ENCODE measurements at places on chromosomes 13 and 19.

GRCh38 chr13:112928020-112928971, 40.7 kb upstream of the MCF2L start:
- no peak for DNase-seq

DNA sequence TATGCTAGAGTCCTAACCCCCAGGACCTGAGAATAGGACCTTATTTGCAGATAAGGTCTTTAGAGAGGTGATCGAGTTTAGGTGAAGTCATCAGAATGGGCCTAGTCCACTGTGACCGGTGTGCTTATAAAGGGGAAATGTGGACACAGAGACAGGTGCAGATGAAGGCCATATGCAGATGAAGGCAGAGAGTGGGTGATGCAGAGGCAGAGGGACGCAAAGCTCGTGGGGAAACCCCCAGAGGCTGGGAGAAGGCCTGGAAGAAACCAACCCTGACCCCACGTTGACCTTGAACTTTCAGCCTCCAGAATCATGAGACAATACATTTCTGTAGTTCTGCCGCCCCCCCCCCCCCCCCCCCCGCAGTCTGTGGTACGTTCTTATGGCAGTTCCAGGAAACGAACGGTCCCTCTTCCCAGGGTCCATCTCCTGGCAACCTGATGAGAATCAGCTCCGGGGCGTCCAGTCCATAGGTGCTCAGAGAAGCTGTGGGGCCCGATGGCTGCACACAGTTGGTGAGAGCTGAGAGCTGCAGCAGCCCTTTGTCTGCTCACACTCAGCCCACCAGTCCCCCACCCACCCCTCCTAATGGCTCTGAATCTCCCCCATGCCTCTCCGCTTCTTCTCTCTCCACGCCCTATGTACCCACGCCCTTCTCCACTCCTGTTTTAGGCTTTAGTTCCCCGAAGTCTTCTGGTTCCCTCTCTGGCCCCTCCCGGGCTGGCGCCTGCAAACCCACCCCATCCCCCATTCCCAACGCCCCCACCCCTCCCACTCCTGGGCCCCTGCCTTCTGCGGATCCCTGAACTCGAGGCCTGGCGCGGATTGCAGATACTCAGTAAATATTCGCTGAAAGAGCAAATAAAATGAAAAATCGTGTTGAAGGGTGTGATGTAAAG, 218.3 kb upstream of the MAB21L1 start:
- DNase-seq: no peak

- no peak for DNase-seq
Measured at GRCh38 chr13:39401756-39402155, 201.2 kb downstream of the LHFPL6 start.

GRCh38 chr19:18029617-18030338, 21.8 kb downstream of the ARRDC2 start:
- DNase-seq: no peak

- DNase-seq: no peak
Measured at GRCh38 chr13:47671776-47672175, 329.3 kb downstream of the SUCLA2 start.

- no peak for DNase-seq
Measured at GRCh38 chr13:28047757-28048388, 52.5 kb downstream of the FLT3 start.

- no peak for DNase-seq
Measured at GRCh38 chr13:43776501-43777079, 10.2 kb downstream of the ENOX1 start.

GRCh38 chr13:107438251-107438650, 777.1 kb downstream of the LIG4 start:
- DNase-seq: no peak

- DNase-seq: peak; percentile 79
Measured at GRCh38 chr19:48750771-48751504, 1.5 kb downstream of the FUT1 start.

DNA sequence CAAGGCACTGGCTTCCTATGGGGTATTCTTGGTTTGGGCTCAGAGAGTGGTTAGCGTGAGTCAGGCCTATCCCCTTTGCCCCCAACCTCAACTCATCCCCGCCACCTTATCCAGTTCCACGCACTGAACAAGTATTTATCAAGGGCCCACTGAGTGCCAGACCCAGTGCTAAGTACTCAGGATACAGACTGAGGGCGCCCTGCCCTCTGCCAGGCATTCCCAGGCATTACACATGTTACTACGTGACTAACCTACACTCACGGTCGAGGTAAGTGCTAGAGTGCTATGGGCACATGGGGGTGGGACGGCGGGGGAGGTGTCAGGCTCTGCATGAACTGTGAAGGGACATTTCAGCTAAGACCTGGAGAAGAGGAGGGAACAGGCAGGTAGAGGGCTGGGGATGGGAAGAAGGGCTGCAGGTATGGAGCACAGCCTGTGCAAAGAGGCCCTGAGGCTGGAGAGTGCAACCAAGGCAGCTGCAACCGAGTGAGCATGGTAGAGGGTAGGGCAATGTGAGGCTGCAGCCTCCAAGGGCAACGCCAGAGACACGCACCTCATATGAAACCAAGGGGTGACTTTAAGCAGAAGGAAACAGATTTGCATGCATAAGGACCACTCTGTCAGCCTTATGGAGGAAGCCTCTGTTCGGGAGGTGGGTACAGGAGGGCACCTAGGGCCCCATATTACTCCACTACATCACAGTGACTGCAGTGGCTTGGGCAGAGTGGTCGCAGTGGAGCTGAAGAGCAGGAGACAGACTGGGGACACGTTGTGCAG, 22.5 kb downstream of the DHRS12 start:
- peak; percentile 59 for DNase-seq

- no peak for DNase-seq
Measured at GRCh38 chr19:28397306-28397705, 815.6 kb downstream of the UQCRFS1 start.

GRCh38 chr13:58329746-58330145, 698.2 kb downstream of the PCDH17 start:
- DNase-seq: no peak

DNA sequence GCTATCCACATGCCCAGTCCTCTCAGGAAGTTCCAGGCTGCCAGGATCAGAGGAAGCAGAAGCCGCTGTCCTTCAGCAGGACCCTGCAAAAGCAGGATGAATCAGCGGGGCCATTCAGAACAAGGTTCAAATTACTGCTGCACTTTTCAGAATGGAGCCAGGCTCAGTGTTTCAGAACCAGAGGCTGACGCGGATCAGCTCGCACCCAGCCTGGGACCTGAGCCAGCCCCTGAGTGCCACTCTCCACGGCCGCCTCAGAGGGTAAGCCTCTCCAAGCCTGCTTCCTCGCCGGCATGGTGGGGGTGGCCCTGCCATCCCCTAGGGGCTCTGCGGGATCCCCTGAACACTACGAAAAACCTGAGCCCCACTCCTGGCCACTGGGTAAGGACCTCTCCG, 24.7 kb downstream of the RASA3 start:
- DNase-seq: peak; percentile 22

DNA sequence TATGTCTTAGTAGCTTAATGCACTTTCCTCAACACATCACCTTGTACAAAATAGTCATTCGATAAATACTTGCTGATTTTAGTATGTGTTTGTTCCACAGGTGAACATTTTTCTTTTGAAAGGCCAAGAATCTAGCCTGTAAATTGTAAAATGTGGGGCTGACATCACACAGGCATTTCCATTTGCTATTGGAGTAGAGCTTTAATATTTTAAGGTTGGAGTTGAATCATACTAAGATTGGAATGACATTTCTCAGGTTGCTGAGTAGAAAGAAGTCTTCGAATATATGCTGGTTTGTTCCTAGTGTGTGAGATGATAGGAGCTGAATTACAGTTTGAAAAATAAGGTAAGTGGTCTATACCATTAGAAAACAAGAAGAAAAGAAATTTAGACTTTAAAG, 112.3 kb upstream of the FRY start:
- no peak for DNase-seq

GRCh38 chr19:57276430-57276829, 3.9 kb upstream of the ZNF460 start:
- no peak for DNase-seq

GRCh38 chr19:2714531-2715269, 6.5 kb downstream of the DIRAS1 start:
- peak; percentile 50 for DNase-seq

GRCh38 chr13:99275093-99275469, 16.9 kb upstream of the GPR18 start:
- DNase-seq: no peak

GRCh38 chr13:37490176-37490779, 108.3 kb downstream of the POSTN start:
- DNase-seq: no peak

DNA sequence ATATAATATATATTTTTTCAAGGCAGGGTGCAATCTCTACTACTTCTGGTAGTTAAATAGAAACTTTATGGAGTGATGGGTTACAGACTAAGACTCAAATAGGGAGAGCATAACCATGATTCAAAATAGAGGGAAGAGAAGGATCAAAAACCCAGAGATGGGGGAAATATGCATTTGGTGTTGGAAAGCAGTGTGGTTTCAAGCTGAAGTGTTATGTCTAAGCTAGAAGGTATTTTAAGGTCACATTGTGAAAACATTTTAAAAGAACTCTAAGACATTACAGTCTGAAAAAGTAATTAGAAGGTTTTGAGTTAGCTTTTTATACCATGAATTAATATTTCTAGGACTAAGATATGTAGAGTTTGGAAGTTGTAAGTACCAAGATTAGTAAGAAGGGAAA, 2741.4 kb downstream of the PCDH9 start:
- DNase-seq: no peak

DNA sequence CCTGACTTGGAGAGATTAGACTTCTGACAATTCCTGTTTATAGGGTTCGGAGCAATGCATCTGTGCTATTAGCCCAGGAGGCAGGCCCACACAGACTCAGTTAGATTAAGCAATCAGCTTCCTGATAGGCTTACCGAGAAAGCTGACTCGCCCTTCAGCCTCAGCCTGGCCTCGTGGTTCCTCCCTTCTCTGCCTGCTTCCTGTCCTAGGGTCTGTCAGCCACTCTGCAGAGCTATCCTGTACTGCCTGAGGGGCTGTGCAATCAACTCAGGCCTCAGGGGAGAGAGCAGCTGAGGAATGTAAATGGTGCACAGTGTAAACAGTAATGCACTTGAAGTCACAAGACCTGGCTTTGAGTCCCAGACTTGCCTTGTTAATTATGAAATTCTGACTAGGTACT, 30.7 kb downstream of the HTR2A start:
- DNase-seq: peak; percentile 90

- DNase-seq: no peak
Measured at GRCh38 chr13:63436325-63436668, 2020.6 kb upstream of the PCDH20 start.

GRCh38 chr13:43434191-43434590, 352.6 kb downstream of the ENOX1 start:
- no peak for DNase-seq

DNA sequence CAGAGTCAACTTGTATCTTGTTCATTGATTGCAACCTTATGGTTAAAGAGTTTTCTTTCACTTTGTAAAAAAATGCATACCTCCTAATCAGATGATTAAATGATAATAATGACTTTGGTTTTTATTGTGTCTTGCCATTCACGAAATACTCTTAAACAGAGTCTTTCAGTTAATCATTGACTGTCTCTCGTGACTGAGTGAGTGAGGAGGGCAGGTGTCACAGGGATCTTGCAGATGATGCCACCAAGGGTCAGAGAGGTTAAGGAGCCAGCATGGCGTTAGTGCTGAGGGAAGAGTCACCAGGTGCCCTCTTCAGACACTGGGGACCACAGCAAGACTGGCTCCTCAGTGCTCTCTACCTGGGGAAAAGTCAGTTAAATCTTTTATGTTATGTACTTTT, 8.0 kb downstream of the GPATCH1 start:
- DNase-seq: no peak

GRCh38 chr19:46082728-46083050, 41.8 kb downstream of the IGFL3 start:
- DNase-seq: no peak

GRCh38 chr19:34288381-34288780, 34.0 kb downstream of the GARRE1 start:
- no peak for DNase-seq

DNA sequence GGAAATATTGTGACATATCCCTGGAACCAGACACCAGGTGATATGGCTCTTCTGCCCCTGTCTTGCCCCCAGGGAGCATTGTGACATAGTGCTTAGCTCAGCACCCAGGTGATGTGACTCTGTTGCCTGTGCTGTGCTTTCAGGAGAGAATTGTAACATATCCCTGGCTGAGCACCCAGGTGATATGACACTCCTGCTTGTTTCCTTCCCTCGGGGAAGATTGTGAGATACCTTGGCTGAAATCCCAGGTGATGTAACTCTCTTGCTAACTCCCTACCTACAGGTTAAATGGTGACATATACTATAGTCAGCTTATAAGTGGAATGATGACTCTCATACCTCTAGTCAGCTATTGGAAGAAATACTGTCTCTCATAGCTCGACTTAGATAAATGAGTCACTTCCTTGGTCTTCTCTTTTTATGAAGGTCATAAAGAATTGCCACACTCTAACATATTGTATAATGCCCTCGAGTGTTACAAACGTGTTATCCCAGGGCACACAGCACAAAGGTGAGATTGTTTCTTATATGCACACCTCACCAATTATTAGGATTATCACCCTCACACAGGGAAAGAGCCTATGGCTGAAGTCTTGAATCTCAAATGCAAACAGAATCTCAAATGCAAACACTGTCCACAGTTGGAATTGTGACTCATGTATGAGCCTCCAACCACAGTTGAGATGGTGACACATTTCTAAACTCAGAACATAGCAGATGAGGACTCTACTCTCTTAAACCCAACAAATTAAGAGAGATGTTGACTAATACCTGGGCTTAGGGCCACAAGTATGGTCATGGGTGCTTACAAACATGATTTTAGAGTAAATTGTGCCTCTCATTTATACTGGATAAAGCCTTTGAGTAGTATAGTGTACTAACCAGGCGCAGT, 32.7 kb upstream of the ZNF254 start:
- no peak for DNase-seq

DNA sequence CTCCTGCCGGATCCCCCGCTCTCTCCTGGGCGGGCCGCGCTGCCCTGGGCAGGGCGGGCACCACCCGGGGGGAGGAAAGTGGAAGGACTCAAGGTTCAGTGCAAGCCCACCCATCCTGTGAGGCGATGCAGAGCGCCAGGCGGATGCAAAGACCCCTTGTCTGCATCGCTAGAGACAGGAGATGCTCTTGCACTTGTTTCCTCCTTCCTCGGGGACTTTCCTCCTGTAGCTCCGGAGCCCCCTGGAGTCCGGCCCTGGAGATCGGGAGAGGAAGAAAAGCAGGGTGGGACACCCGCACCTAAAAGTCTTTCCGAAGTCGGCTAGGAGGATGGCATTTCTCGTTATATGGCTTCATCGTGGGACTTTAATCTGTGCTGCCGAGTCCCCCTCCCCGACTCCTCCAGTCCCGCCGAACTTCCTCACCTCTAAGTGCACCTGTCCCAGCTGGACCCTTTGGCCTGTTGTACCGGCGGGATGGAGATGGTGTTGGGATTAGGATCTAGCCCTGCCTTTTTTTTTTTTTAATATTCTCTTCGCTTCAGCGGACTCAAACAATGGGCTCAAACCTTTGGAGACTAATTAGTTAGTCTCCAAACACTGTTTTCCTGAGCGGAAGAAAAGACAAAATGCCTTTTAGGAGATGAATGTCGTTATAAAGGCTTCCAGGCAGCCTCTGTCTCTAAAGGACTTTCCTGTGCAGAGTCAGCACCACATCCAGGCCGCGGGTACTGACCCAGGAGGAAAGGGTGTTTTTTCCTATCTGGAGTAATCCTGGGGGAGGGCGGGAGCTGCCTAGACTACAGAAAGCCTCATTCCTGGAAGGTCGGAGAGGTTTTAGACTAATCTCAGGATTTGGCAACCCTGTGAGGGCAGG, 725 bp downstream of the FAM124A start:
- DNase-seq: no peak

GRCh38 chr13:26964278-26965250, 204.0 kb upstream of the GPR12 start:
- DNase-seq: peak; percentile 81

- DNase-seq: no peak
Measured at GRCh38 chr19:8257052-8257443, 47.9 kb downstream of the CERS4 start.

- DNase-seq: no peak
Measured at GRCh38 chr13:23007426-23007825, 173.4 kb upstream of the SGCG start.

Data from upper lobe of left lung (tissue), 6 donors.